ENCODE measurements at places on chromosomes 2 and 18.

- DNase-seq: no peak
Observed at GRCh38 chr2:172919732-172920131, 155.9 kb upstream of the MAP3K20 start.

DNA sequence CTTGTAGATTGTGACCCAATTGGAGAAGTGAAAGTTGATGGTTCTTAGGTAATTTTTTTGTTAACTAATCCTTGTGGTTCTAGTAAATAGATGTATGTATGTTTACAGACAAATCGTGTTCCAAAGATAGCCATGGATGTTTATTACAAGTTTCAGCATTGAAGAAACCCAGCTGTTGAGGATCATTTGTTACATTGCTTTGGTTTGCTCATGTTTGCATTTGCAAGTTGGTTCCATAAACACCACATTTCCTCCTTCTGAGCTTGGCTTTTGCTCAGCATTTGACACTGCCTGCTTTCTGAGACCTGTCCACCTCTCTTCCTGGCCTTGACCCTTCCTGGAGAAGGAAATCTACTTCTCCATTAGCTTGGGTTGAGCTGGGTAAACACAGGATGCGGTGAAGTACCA lies 1.8 kb upstream of the CCDC68 start:
- no peak for DNase-seq

- DNase-seq: peak; percentile 34
Observed at GRCh38 chr18:6478121-6478520, 63.4 kb upstream of the L3MBTL4 start.

DNA sequence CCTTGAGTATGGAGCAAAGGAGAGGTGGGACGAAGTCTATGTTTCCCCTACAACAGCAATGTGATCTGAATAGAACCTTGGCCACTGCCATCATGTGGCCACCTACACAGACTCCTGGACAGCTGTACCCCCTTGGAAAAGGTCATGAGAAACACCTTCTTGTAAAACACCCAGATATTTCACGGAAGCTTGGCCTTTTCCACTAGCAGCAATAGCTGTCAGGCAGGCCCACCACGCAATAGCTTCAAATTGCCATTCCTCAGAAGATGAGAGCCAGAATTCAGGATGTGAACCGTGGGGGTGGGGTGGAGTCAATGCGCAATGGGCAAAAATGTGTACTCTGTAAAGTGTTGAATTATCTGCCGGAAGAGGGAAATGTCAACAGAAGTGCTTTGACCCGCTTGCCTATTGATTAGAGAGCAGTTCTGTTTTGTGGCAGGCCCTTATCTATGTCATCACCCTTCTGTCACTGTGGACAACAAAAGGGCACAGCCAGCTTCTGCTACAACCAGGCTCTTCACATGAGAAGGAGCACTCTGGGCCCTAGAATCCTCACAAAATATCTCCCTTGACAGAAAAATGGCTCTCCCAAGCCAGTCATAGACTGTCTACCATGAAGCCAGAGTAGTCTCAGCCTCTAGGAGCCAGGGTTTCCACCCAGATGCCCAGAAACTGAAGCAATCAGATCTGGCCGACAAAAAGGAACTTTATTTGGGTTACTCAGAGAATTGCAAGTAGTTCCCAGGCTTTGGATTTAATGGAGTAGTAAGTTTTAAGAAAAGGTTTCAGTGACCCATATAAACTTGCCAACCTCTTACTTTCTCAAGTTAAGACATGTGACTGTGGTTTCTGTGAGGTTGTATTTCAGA lies 9.5 kb downstream of the INPP1 start:
- no peak for DNase-seq

GRCh38 chr18:24837066-24837465 lies 376.6 kb downstream of the HRH4 start:
- DNase-seq: no peak

DNA sequence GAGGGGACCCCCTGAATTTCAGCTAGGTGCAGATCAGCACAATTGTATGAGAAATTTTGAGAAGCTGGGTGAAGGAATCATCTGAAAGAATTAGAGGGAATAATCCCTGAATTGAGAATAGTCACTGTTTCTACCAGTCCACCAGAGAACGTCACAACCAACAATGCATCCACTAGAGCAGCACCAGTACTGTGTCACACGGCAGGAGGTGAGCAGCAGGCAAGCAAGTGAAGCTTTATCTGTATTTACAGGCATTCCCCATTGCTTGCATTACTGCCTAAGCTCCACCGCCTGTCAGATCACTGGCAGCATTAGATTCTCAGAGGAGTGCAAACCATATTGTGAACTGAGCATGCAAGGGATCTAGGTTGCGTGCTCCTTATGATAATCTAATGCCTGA lies 40.7 kb downstream of the GDF7 start:
- no peak for DNase-seq

DNA sequence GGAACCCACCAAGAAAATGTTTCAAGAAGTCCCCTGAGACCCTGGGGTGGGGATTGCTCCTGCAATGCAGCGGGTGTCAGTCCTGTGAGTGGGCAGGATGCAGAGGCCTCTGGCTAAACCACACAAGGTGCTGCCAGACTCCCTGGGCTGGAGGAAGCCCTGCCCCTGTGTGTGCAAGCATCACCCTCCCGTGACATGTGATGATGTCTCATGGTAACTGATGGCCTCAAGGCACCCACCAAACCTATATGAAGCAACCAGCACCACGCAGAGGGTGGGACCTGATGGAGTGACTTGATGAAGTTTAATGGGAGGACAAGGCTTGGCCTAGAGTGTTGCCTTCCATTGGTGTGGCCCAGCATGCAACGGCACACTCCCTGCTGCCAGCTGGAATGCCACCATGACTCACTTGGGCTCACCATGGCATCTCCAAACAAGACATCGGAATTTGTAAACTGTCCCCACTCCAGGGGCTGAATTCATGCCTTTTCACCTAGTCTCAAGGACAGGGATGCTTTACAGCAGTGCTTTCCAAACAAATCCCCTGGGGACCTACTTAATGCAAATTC lies 8.7 kb upstream of the SLC14A1 start:
- DNase-seq: no peak

GRCh38 chr2:67867735-67868134 lies 195.1 kb downstream of the C1D start:
- no peak for DNase-seq

DNA sequence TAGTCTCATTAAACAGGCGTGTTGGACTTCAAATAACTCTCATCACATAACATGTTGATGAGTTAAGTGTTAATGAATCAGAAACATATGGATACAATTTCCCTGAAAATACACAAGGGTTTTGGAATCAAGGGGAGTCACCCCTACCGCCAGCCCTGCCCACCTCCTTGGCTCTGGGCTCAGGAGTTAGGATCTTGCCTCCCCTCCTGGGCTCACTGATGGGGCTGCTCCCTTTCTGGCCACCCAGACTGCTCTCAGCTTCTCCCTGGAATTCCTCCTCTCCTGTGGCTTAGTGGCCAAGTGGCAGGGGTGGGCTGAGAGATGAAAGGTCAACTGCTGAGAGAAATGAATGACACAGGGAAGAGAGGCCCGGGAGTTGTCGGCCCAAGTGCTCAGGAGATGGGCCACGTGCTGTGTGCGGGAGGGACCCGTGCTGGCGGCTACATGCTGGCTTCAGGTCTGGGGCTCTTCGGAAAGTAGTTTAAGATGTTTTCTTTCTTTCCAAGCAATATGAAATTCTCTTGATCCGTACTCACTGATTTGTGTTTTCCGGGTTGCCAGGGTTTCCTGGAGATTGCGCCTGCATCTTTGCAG lies 55.8 kb upstream of the TNP1 start:
- no peak for DNase-seq

- no peak for DNase-seq
Observed at GRCh38 chr2:147631294-147631693, 213.5 kb upstream of the ACVR2A start.

- peak; percentile 36 for DNase-seq
Observed at GRCh38 chr2:170929686-170930050, 615 bp downstream of the GORASP2 start.

DNA sequence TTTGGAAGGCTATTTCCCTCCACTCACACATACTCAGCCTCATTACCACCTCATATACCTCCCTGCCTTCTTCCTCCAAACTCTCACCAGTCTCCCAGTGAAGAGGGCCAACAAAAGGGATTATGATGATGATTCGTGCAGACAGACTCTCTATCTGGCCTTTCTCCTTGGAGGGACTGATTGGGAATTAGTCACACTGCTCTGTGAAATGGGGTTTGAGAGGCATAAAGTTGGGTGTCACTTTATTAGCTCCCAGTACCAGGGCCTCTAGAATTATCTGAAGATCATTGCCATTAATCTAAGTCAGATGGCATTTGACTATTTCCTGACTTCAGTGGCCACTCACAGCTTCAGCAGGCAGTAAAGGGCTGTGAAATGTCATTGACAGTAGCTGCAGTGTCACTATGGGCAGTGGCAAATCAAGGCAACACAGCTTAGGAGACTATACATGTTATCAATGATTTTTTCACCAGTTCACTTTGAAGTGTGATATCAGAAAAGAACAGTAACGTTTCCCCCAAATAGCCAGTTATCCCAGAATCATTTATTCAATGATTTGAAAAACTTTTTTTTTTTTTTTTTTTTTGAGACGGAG lies 17.4 kb downstream of the CNRIP1 start:
- no peak for DNase-seq

- peak; percentile 29 for DNase-seq
Observed at GRCh38 chr2:221571551-221572218, 419 bp downstream of the EPHA4 start.

- DNase-seq: no peak
Observed at GRCh38 chr18:9260388-9261380, 73.9 kb upstream of the TWSG1 start.

- no peak for DNase-seq
Observed at GRCh38 chr2:38147333-38148121, 71.6 kb upstream of the CYP1B1 start.

GRCh38 chr2:26246818-26247217 lies 2.1 kb downstream of the HADHB start:
- peak; percentile 23 for DNase-seq

DNA sequence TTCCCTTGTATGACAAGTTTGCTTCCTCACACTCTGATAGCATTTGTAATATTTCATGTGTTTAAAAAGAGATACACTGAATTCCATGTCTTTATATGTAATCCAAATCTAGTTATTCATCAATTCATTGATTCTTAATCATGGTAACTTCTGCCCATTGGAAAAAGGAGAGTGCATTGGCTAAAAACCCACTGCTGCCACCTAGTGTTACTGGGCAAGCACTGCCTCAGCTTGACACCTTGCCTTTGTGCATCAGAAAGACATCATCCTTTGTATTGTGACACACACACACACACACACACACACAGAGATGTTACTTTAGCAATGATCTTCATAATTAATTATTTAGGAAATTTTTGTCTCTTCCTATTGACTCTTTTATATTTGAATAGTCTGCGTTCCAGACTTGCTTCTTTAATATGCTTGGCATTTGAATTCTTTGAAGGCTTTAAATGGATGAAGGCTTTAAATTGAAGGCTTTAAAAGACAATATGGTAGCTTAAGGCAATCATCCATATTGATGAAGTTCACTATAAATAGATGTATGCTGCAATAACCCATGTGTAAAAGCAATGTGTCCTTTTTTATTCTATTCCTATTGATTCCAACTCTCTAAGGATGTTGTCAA lies 414.2 kb upstream of the CHST9 start:
- DNase-seq: no peak

GRCh38 chr18:22840606-22841144 lies 92.5 kb upstream of the RBBP8 start:
- no peak for DNase-seq

DNA sequence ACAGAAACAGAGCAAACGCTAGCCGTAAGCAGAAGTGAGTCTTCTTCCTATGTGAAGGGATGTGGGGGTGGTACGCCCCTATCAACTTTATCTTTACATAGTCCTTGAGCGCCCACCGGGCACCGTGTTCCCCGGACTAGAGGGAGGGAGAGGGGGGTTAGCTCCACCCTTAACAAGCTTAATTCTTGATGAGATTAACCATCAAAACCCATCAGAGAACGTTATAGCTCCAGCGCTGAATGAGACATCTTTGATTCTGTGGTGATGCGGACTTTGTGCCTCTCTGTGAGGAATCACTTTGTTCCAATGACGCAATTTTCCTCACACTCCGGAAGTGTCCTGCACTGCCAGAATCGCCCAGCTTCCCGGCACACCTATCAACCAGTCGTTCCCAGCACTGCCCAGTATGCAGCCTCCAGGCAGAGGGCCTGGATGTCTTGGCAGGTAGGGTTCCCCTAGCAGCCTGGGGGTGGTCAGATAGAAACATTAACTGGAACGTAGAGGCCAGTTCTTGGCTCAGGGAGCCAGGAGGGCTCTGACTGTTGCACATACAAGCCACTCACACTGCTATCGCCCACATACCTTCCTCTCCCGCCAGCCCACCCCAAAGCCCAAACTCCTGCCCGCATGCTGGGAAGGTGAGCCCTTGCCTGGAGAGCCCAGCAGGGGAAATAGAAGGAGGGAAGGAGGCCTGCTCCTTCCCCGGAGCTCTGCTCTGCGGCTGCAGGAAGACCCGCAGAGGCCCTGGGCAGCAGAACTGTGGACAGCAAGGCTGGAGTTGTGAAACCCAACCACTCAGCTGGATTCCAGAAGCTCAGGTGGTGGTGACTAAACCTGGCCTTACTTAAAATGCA lies 1.9 kb upstream of the ODC1 start:
- DNase-seq: no peak

DNA sequence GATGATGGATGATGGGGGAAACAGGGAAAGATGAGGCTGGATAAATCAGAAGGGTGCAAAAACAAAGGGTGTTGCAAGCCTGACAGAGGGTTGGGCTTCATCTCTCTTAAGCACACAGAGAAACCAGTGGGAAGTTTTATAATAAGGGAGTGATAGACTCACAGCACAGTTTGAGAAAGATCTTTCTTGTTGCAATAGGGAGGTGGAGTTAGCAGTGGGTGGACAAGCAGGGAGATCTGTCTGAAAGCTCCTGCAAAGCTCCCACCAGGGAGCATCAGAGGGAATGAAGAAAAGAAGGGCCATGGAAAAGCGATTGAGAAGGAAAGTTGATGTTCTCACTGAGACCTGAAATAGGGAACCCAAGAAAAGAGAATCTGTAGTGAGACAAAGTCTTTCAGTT lies 64.9 kb downstream of the BOD1L2 start:
- DNase-seq: no peak

DNA sequence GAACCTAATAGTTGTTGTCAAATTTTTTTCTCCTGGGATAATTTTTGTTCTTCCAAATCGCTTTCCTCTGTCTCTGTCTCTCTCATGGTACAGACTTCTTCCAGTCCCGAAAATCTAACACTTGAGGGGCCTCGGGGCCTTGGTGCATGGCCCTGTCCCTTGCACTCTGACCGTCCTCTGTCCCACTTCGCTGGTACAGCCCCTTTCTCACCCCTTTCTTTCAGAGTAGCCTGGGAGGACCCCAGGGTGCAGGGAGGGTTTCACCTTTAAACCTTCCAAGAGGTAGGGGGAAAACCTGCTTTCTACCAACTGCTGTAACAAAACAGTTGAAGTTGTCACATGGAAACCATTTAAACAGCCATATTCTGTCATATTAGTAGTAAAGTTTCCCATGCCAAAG lies 22.2 kb upstream of the FAHD2A start:
- no peak for DNase-seq

GRCh38 chr2:164535280-164536025 lies 85.8 kb downstream of the GRB14 start:
- no peak for DNase-seq

All from heart right ventricle (tissue), 16 donors.